Stimulated activated CD4-positive, alpha-beta T cell treated with anti-CD3 and anti-CD28 coated beads, TNF-alpha, amount 100 ng/mL, for 48 hours (primary cell): ENCODE measurements at places on chromosomes 4 and X.
A peak's percentile ranks its signal among the peaks of the same experiment; 100 is the strongest.

DNA sequence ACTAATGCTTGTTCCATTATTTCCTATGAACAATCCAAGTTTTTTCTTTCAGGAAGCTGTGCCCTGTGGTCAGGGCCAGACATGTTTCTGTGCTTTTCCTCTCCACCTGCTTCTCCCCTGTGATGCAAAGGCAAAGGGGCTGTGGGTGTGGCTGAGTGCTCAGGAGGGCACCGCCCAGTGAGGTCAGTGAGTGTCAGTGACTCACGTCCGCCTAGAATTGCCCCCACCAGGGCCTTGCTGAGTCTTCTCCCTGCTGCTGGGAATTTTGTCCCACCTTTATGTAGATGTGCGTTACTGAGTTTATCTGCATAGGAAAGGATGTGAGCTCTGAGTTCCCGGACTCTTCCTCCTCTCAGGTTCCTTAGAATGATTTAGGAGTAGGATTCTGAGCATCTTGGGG lies 283.2 kb downstream of the DCHS2 start:
- DNase-seq, result no peak

- no peak for DNase-seq
Observed at GRCh38 chr4:4985844-4986243, 33.4 kb downstream of the CYTL1 start.

GRCh38 chr4:138875891-138876608 lies 139.5 kb upstream of the NOCT start:
- DNase-seq, result no peak

GRCh38 chr4:169650227-169650936 lies 30.0 kb downstream of the CLCN3 start:
- DNase-seq, result no peak

- DNase-seq, result no peak
Observed at GRCh38 chr4:24736066-24736465, 59.3 kb upstream of the SOD3 start.

DNA sequence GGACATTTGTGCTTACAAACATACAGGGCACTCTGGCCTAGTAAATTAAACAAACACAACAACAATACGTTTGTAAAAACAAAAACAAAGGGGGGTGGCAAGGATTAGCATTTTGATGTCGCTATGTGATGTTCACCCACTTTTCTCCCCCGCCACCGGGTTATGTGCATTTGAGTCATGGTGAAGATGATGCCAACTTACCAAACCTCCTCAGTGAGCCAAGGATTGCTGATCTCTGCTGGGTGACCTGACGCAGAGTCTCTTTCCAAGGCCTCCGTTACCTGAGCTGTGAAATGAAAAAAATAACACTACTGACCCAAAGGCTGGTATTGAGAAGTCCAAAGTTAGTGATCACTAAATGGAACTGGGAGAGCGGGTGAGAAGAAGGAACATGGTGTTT lies 85.4 kb downstream of the RBM47 start:
- DNase-seq, result no peak

- DNase-seq, result no peak
Observed at GRCh38 chr4:178196751-178197374, 754.6 kb upstream of the AGA start.

DNA sequence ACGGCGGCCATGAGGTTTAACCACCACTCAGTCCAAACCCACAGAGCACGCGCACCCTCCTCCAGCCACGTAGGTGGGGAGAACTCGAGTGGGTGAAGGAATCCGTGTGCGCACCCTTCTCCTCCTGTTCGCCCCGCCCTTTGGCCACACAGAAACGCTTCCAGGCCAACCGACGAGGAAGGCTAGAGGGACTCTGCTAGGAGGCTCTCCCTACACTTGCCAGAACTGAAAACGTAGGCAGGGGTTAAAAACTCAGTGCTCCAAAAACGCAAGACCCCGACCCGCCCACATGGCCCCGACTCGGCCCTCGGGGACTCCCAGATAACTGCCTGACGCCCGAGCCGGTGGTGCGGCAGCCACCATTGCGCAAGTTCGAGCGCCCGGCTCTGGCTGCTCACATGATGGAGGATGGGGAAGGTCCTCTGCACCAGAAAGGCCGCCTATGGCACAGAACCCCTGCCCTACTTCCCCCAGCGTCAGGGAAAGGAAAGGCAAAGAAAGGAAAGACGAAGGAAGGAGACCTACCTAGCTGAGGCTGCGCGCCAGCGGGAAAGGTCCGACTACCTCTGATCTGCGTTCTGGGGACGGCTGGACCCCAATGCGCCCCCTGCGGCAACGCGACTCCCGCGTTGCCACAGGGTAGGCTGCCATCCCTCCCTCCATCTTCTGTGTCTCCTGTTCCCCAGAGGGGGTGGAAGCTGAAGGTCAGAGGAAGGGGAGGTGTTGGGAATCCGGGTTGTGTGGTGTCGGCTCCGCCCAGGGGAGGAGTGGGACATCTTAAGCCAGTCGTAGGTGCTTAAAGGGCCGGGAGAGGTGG lies 201.9 kb upstream of the AGTR2 start:
- no peak for DNase-seq

DNA sequence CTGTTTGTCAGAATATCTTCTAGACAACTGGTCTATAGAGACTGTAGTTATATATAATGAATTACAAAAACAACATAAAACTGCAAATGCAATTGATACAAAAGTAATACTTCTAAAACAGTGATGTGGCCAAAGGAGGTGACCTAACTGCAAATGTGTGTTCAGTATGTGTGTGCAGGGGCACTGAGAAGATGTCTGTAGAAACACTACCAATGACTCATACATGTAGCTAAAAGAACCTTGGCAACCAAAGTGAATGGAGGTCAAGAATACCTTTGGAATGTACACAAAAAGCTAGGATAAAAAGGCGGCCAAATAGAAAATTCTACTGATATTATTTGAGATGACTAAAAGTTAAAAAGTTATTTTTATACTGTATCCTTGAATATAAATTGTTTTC lies 261.8 kb downstream of the CAMK2D start:
- DNase-seq, result no peak

GRCh38 chr4:173253561-173253960 lies 80.6 kb downstream of the HMGB2 start:
- no peak for DNase-seq

GRCh38 chrX:119502727-119503483 lies 34.7 kb downstream of the SLC25A5 start:
- no peak for DNase-seq

- DNase-seq, result no peak
Observed at GRCh38 chr4:108498925-108499324, 121.5 kb upstream of the RPL34 start.

DNA sequence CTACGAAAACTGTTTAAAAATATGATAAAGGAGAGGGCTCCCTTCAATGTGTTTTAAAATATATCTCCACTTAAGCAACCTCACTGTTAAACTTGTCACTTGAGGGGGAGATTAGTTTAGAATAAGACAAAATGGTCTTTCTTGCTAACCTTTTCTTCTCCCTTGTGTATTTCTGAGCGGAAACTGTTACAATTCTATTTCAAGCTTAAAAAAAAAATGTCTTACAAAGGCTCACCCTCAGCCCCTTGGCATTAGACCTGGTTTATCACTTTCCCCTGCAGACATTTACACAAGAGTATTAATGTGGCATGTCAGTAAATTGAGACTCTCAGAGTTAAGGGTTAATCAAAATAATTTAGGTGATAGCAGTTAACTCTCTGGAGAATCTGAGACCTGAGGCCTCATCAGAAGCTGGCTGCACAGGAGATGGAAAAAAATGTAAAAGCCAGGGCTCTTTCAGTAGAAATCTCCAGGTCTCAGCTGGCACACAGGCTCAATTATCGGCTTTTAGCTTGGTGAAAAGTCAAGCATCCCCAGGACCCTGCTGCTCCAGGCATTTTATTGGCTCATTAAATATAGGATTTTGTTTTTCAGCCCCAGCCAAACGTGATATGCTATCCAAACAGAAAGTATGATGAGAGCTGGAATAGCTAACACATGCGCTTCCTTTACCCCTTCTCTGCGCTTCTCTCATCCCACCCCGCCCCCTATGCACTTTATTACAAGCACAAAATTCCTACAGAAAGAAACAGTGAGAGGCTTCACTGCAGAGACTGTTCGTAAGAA lies 130.5 kb downstream of the PPA2 start:
- no peak for DNase-seq

DNA sequence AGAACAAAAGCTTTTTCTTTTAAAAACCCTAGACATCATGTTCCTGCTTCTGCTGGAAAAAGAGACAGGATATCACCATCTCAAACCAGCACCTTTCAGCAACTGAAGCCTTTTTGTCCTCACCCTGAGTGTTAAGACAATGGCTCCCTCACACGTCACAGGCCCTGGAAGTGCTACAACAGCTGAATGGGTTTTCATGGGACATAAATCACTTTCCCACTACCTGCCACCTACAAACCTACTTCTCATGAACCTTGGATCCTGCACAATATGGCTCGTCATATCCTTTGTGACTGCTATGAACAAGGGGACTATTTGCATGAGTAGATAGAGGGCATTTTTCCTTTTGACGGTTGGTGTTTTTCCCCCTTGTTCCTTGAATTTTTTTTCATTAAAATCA lies 93.6 kb downstream of the TSPAN5 start:
- DNase-seq, result no peak

GRCh38 chrX:17550011-17550410 lies 175.0 kb downstream of the NHS start:
- no peak for DNase-seq

DNA sequence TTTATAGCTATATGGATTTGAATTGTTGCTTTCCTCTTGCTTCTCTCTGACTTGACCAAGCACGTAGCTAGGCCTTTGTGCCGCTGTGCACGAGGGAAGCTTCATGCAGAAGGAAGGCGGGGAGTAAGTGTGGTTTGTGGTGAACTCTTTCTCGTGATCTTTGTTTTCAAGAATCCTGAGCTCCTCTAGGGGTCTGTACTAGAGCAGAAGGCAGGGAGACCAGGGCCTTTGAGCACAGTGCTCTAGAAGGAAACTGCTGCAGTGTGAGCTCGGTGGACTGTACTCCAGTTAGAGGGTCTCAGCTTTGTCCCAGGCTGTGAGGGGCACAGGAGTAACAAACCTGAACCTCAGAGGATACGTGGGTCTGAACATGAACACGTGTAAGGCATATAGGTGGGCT lies 49.0 kb downstream of the AGA start:
- DNase-seq, result no peak

DNA sequence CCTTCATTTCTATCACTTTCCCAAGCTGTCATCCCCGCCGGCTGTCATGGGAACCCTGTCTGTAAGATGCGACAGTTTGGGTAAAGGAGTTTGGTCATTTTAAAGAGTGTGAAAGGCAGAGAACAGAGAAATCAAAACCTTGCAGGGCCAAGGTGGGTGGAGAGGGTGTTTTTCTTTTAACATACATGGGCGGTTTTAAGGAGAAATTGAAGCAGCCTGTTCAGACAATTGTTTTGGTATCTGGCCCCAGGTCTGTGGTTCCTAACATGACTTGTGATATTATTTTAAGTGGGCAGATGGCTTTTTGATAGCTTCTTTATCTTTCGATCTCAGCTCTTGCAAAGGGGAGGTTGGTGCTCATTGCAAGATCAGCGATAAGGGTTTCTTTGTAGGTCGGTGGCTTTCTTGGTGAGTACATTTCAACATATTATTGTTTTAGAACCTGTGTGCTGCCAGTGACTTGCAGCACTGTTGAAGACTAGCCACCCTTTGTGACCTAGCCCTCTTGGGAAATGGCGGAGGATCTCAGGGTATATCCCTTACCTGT lies 3.7 kb downstream of the PPP1R3F start:
- no peak for DNase-seq

DNA sequence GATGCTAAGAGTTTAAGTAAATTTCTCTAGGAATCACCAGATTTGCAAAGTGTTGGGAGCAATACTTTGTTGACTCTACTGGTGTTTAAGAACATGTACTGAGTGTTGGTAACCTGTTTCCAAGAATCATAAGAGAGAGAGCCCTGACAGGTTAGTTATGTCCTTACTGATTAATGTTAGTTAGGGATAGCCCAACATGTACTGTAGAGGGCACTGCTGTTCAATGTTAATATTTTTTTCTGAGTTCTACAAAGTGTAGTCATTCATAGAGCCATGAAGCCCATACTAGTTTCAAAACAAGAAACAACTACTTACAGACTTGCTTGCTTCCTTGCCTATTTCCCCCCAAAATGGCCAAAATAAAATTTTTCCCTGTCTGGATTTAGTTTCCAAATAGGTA lies 11.9 kb downstream of the TMPRSS11D start:
- no peak for DNase-seq

- peak; percentile 32 for DNase-seq
Observed at GRCh38 chrX:55907968-55908607, 190.5 kb downstream of the RRAGB start.

GRCh38 chr4:58940167-58940566 lies 1830.0 kb upstream of the IGFBP7 start:
- no peak for DNase-seq

- DNase-seq, result no peak
Observed at GRCh38 chr4:60611762-60612496, 588.2 kb upstream of the ADGRL3 start.

DNA sequence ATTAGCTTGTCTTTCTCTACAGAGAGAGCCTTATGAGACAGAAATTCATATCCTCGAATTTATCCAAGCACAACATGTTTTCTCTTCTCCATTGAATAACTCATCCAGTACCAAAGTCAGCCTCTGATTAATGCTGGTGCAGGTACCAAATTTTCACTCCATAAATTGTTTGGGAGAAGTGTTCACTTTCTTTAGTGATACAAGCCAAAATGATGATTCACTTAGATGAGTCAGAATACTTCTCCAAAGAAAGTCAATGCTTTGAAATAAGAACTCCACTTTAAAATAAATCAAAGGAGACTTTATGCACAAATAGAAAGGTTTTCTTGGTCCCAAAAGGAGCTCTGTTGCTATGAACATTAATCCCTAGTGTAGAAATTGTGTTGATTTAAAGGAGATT lies 60.2 kb downstream of the MAOB start:
- DNase-seq, result no peak

DNA sequence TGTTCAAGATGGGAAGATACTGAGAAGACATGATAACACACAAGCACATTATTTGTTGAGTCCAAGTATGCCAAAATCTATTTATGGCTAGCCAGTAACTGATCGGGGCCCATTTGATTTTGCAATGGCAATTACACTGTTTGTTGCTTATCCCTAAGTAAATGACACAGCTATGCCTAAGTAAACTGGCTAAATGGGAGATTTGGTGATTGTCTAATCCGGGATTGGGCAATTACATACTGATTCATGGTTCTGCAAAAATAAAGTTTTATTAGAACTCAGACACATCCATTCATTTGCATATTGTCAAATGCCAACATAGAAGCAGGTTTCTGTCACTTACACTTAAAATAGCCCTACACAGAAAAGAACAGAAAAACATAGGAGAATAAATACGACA lies 140.2 kb upstream of the TBL1X start:
- no peak for DNase-seq

DNA sequence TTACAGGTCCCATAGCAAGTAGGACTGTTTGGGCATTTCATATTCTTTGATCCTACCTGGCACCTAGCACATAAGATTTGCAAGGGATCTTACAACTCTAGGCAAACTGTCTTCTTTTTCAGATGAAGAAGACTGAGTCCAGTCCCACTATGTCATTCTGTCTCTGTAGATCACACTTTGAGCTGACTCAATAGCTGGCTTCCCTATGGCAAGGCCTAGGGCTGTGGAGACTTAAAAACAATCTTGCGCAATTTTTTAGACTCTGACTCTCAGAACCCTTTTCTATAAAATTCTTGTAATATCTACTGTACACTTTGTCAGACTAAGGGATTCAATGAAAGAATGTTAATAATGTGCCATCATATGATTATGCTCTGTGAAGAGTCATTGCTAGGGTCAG lies 26.7 kb downstream of the OTC start:
- no peak for DNase-seq
